ENCODE measurements at places on chromosomes 5 and 9. TPM values are rescaled to one million over a fixed set of nuclear protein-coding genes. Genes with fewer than 3 reads are reported as not detected.

DNA sequence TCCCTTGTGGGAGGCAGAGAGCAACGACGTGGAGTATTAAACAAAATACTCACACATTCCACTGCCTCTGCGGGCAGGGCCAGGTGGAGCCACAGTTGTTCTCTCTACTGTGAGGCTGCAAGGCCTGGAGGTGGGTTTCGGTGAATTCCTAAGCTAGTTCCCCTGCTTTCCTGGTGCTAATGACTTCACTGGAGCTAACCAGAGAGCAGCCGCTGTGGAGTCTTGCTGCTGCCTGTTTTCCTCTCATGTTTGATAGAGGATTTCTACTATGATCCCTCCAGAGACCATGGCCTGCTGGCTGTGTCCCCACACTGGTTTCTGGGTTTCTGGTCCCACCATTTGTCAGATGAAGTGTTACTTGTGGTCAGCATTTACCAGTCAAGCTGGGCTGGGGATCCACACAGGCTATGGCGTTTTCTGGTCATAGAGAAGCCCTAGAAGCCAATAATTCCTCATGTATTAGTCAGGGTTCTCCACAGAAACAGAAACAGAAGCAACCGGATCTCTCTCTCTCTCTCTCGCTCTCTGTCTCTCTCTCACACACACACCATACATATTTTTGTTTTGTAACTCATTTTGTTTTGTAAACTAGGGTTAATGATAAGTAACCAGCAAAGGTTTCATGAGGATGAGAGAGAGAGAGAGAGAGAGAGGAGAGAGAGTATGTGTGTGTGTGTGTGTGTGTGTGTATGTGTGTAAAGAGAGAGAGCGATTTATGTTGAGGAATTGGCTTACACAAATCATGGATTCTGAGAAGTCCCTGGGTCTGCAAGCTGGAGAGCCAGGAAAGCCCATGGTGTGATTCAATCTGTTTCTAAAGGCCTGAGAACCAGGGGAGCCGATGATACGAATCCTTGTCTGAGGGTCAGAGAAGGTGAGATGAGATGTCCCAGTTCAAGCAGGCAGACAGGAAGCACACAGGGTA lies 403.0 kb downstream of the GADD45G start:
- DNase-seq: no peak

The AIF1L gene
- 22.8 TPM for total RNA-seq

DNA sequence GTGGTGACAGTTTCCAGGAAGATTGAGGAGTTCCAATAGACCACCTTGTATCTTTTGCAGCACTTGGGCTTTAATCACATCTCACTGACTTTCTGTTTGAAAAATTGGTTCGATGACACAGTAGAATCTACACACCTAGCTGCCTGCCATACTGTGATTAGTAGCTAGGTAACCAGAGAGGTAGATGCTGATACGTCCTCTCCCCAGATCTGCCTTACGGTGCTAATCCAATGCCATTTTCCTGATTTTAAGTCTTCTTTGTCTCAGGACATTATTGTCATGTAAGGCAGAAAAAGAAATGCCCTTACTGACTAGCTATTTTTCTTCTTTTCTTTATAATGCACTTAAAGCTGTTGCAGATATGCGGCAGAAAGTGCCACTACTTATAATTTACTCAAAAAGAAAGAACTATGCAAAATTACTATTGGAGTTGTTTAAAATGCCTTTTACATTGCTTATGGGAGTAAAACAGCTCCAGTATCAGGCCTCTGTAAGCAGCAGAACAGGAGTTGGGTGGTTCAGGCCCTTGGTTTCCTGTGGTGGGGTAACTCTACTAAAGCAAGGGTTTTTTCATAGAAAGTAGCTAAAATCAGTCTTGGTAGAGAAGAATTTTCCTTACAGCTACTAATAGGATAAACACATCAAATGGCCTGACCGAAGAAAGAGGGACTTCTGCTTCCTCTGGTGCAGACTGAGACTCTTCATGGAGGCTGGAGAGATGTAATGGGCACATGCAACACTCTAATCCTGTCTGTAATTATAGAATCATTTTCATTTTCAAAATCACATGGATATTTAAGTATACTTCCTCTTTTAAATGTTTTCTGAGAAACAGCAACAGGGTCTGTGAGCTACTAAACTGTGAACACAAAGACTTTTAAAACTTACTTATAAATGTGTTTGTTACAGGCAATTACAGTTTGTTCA lies 177.2 kb downstream of the MAPKAP1 start:
- DNase-seq: no peak

The CEL gene
- 7.3 TPM for total RNA-seq

GRCh38 chr5:54595721-54596120 lies 78.2 kb downstream of the SNX18 start:
- DNase-seq: no peak
